ENCODE measurements at places on chromosomes 4 and X. TPM values are rescaled to one million over a fixed set of nuclear protein-coding genes. Genes with fewer than 3 reads are reported as not detected.

- no peaks in the 10 kb centered on the region for H3K36me3 ChIP-seq
- no peaks in the 10 kb centered on the region for H3K4me1 ChIP-seq
- no peak for DNase-seq
- H3K27ac ChIP-seq = no peak overlapping the region
- no peaks in the 10 kb centered on the region for H3K27me3 ChIP-seq
These were observed 90.1 kb upstream of the AGA start for GRCh38 chr4:177532358-177532757.

GRCh38 chr4:62004881-62005280 is 804.8 kb downstream of the ADGRL3 start:
- H3K36me3 ChIP-seq = no peaks in the 10 kb centered on the region
- no peak overlapping the region for H3K4me3 ChIP-seq
- H3K4me1 ChIP-seq = no peaks in the 10 kb centered on the region
- no peak overlapping the region for H3K27ac ChIP-seq
- no peak for DNase-seq
- no peaks in the 10 kb centered on the region for H3K27me3 ChIP-seq

- no peak overlapping the region for H3K4me3 ChIP-seq
- H3K27ac ChIP-seq = no peak overlapping the region
- no peaks in the 10 kb centered on the region for H3K36me3 ChIP-seq
- H3K27me3 ChIP-seq = no peaks in the 10 kb centered on the region
- peak; percentile 69 for DNase-seq
These were observed 54.2 kb downstream of the TMA16 start for GRCh38 chr4:163548481-163549243.

- no peak for DNase-seq
- H3K4me1 ChIP-seq = peaks cover 7% of the 10 kb centered on the region
- H3K27ac ChIP-seq = peak overlapping the region; percentile 81
- no peak overlapping the region for H3K4me3 ChIP-seq
- H3K36me3 ChIP-seq = no peaks in the 10 kb centered on the region
- peaks cover 5% of the 10 kb centered on the region for H3K27me3 ChIP-seq
These were observed 173.6 kb downstream of the CBR4 start for GRCh38 chr4:168836490-168836889.

DNA sequence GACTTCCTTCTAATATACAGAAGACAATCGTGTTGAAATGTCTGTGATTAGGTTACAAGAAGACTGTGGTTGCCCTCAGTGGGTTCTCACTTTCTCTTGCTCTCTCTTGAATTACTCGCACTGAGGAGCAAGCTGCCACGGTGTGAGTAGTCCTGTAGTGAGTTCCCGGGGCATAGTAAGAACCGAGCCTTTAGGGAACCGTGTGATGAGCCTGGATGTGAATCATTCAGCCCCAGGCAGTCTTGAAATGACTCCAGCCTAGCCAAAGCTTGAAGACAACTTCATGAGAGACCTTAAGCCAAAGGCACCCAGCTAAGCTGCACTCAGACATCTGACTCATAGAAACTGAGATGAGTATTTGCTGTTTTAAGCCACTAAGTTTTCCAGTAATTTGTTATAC is 292.7 kb downstream of the SPOCK3 start:
- no peaks in the 10 kb centered on the region for H3K36me3 ChIP-seq
- no peak overlapping the region for H3K4me3 ChIP-seq
- no peaks in the 10 kb centered on the region for H3K4me1 ChIP-seq
- H3K27me3 ChIP-seq = no peaks in the 10 kb centered on the region
- DNase-seq = no peak

The GRK4 gene
- 6.7 TPM for total RNA-seq

The TEC gene
- total RNA-seq = 4.1 TPM

The MEPE gene
- not detected for total RNA-seq

GRCh38 chr4:126404549-126404948 is 1089.8 kb downstream of the FAT4 start:
- peaks cover 5% of the 10 kb centered on the region for H3K4me1 ChIP-seq
- H3K4me3 ChIP-seq = no peak overlapping the region
- H3K27ac ChIP-seq = no peak overlapping the region
- H3K27me3 ChIP-seq = no peaks in the 10 kb centered on the region
- no peak for DNase-seq

GRCh38 chrX:97311066-97311778 is 427.5 kb downstream of the RPA4 start:
- H3K27ac ChIP-seq = no peak overlapping the region
- H3K27me3 ChIP-seq = peaks cover 10% of the 10 kb centered on the region
- H3K4me3 ChIP-seq = no peak overlapping the region
- no peak for DNase-seq
- no peaks in the 10 kb centered on the region for H3K36me3 ChIP-seq

GRCh38 chrX:3811331-3812311 is 98.2 kb upstream of the PRKX start:
- H3K4me3 ChIP-seq = no peak overlapping the region
- H3K27ac ChIP-seq = no peak overlapping the region
- H3K27me3 ChIP-seq = no peaks in the 10 kb centered on the region
- H3K4me1 ChIP-seq = peaks cover 4% of the 10 kb centered on the region
- DNase-seq = peak; percentile 50

DNA sequence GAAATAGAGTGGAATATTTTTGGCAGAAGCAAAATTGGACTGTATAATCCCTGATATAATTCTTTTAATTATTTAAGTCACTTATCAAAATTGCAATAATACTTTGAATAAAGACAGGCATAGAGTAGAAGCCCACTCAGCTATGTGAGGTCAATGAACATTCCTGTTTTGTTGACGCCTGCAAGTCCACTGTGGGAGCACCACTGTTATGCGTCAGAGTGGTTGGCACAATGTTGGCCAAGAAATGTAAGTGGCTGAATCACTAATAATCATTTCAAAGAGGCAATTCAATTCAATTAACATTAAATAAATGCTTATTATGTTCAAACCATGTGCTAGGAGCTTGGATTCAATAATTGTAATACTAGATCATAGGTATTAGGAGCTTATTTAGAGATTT is 221.0 kb downstream of the SPCS3 start:
- no peaks in the 10 kb centered on the region for H3K4me1 ChIP-seq
- no peak overlapping the region for H3K27ac ChIP-seq
- no peaks in the 10 kb centered on the region for H3K36me3 ChIP-seq
- no peaks in the 10 kb centered on the region for H3K27me3 ChIP-seq
- no peak for DNase-seq

The OTUD5 gene
- total RNA-seq = 33.3 TPM

The RNF4 gene
- 49.2 TPM for total RNA-seq

The ZNF718 gene
- 7.2 TPM for total RNA-seq

GRCh38 chrX:8520178-8520577 is 55.5 kb downstream of the VCX3B start:
- H3K4me3 ChIP-seq = no peak overlapping the region
- H3K27ac ChIP-seq = no peak overlapping the region
- no peaks in the 10 kb centered on the region for H3K36me3 ChIP-seq
- H3K4me1 ChIP-seq = no peaks in the 10 kb centered on the region

The MECP2 gene
- 53.4 TPM for total RNA-seq
